ENCODE measurements at places on chromosomes 13 and 19.

DNA sequence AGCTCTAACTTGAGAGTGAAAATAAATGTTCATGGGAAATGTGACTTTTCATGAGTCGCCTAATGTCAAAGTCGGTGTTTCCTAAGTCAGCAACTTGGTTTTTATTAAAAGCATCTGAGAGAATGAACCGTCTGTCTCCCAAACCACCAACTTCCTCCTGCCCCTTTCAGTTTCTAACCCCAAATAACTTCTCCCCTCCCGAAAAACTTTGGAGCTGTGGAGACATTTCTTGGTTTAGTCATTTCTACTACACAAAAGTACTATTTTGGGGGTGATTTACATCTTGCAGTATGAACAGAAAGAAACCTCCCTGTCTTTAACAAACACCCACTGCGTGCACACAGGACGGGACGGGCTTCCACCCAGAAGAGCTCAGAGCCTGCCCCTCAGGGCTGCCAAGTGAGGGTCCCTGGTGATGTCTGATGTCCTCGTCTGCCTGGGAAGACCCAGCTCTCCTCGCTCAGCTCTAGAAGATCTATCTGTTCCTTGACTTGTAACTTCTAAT is 65.0 kb downstream of the RASA3 start:
- DNase-seq, result no peak

GRCh38 chr13:80979035-80979641 is 638.2 kb upstream of the SPRY2 start:
- no peak for DNase-seq

- DNase-seq, result no peak
These were observed 404.2 kb upstream of the SGCG start for GRCh38 chr13:22776394-22777186.

- DNase-seq, result no peak
These were observed 14.6 kb downstream of the GSX1 start for GRCh38 chr13:27806744-27807387.

DNA sequence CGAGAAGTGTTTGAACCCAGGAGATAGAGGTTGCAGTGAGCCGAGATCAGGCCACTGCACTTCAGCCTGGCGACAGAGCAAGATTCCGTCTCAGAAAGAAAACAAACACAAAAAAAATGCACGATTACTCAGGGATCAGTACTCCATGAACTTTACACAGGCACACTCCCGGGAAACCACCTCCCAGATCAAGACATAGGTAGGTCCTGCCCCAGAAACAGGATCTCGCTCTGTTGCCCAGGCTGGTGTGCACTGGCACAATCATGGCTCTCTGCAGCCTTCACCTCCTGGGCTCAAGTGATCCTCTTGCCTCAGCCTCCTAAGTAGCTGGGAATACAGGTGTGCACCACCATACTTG is 11.2 kb downstream of the VASP start:
- no peak for DNase-seq

GRCh38 chr13:100439247-100439970 is 149.2 kb downstream of the GGACT start:
- DNase-seq, result no peak

GRCh38 chr19:42288387-42288786 is 13.5 kb upstream of the PRR19 start:
- no peak for DNase-seq

- DNase-seq, result no peak
These were observed 617.2 kb downstream of the SLITRK5 start for GRCh38 chr13:88288326-88288725.

DNA sequence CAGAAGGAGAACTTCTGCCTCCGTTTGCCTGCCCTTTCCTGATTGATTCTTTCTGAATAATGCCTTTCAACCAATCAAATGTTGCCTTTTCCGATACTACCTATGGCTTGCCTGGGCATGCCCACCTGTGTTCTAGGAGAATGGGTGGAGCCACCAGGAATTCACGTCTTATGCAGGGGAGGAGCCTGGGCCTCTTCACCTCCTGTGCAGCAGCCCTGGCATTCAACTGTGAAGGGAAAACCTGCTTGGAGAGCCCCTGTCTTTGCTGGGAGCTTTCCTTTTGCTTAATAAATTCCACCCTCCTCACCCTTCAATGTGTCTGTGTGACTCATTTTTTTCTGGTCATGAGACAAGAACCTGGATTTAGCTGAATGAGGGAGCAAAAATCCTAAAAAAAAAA is 730.7 kb downstream of the UQCRFS1 start:
- DNase-seq, result no peak

DNA sequence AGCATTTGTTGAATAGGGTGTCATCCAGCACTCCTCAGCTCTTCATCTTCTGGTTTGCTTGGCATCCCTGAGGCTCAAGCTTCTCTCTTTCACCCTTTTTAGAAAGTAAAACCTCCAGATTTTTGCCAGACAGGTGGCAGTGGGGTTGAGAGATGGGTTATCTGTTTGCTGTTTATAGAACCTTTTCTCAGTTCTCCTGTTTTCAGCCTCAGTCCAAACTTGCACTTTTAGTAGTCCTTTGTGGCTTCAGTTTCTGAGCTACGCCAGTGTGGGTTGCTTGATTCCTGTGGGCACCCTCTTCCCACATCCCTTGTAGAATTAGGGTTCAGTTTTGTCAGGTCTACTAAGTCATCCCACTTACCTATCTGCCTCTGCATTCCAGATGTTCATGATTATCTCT is 147.9 kb downstream of the PAN3 start:
- no peak for DNase-seq

DNA sequence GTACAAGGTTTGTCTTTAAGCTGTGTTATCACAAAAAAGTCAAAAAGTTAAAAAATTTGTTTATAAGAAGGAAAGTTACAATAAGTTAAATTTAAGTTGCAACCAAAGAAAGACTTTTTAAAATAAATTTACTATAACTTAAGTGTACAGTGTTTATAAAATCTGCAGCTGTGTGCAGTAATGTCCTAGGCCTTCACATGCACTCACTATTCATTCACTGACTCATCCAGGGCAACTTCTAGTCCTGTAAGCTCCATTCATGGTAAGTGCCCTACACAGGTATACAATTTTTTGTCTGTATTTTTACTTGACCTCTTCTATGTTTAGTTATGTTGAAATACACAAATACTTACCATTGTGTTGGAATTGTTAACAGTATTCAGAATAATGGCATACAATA is 667.9 kb upstream of the SLITRK5 start:
- DNase-seq, result no peak

DNA sequence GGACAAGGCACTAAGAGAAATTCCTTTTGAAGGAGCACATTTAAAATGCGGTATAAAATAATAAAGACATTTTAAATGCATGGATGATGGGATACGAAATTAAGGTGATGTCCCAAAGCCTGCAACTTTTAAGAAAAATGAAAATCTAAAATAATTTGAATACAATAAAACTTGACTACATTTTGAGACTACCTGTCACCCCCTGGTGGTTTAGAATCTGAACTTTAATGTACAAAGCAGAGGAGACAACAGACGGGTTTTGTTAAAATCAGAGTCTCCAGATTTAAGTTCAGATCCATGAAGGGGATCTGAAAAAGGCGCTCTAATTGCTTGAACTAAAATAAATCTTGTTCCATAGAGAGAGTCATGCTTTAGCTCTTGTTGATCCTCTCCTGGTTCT is 1129.3 kb upstream of the PCDH20 start:
- no peak for DNase-seq

- DNase-seq, result no peak
These were observed 432.3 kb upstream of the TSHZ3 start for GRCh38 chr19:31781542-31781941.

GRCh38 chr19:47436712-47437401 is 17.5 kb upstream of the MEIS3 start:
- DNase-seq, result peak; percentile 68

- no peak for DNase-seq
These were observed 711 bp downstream of the FUT2 start for GRCh38 chr19:48696353-48697010.

DNA sequence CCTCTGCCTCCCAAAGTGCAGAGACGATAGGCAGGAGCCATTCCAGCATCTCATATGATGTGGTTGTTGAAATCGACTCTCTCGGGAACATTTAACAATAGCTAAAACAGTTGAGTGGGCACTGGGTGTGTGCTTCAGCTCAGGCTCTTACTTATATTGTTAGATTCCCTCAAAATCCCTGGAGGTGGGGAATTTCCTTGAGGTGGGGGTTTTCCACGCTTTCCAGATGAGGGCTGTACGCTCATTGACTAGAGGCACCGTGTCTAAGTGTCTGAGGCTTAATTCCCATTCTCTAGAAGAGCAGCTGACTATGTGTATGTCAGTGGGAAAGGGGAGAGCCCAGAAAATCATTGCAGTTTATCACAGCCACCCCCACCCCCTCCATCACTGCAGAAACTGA is 10.8 kb upstream of the GRAMD1A start:
- DNase-seq, result no peak

- peak; percentile 75 for DNase-seq
These were observed 874 bp downstream of the TRIM28 start for GRCh38 chr19:58544591-58545285.

DNA sequence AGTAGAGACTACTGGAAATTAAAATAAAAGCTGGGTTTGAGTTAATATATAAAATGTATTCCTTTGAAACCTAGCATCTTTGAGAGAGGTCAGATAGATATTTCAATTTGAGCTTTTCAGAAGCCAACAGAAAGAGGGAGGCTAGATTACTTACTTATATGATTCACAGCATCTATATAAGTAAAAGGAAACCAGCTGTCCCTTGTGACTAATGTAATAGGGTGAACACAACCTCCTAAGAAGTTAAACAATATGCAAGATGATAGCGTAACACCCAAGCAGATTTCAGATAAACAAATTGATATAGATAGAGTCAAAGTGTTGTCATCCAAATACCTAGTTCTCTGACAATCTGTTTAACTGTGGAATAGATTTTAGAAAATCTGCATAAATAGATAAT is 393.5 kb upstream of the GPC6 start:
- no peak for DNase-seq

GRCh38 chr19:37905946-37906868 is at the start of gene WDR87:
WDR87 (minus strand) TSS chr19:37906594; CDS start chr19:37898239, 8,355 bp downstream.
- DNase-seq, result peak; percentile 25

DNA sequence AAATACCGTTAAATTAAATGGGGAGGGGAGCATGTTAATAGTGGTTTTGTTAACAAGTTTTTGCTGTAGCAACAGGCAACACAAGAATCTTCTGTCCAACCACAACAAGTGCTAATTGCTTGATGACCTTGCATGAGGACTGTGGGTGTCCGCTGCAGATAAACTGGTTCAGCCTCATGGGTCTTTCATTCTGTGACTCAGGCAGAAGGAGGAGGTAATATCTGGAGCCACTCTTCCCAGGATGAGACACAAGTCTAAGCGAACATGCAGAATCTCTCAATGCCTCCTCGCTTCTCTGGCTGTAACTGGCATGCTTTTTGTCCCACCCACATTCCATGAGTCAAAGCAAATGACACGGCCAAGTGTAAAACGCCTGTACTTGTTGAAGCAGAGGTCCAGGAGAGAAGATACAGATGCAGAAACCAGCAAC is 56.6 kb upstream of the MYO16 start:
- no peak for DNase-seq

GRCh38 chr19:55451965-55452748 is 9.1 kb upstream of the SHISA7 start:
- no peak for DNase-seq

- no peak for DNase-seq
These were observed 1606.3 kb upstream of the MIR17HG start for GRCh38 chr13:89740994-89741685.

DNA sequence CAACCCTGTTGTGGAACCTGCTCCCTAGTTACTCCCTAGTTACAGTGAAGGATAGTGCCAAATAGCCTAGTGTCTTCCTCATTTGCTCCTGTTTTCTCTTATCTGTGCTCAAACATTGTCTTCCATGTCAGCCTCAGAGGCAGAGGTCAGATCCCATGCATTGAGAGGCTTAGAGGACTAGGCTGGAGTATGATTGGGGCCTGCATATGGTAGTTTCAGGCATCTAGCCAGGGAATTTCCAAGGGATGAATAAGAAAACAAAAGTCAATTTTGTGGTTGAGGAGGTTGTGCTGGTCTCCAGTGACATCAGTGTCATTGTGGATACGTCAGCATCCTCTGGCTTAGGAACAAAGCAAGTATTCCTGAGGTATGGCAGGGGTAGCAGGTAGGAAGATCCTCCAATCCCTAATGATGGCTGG is 9.4 kb downstream of the ZNF546 start:
- no peak for DNase-seq

DNA sequence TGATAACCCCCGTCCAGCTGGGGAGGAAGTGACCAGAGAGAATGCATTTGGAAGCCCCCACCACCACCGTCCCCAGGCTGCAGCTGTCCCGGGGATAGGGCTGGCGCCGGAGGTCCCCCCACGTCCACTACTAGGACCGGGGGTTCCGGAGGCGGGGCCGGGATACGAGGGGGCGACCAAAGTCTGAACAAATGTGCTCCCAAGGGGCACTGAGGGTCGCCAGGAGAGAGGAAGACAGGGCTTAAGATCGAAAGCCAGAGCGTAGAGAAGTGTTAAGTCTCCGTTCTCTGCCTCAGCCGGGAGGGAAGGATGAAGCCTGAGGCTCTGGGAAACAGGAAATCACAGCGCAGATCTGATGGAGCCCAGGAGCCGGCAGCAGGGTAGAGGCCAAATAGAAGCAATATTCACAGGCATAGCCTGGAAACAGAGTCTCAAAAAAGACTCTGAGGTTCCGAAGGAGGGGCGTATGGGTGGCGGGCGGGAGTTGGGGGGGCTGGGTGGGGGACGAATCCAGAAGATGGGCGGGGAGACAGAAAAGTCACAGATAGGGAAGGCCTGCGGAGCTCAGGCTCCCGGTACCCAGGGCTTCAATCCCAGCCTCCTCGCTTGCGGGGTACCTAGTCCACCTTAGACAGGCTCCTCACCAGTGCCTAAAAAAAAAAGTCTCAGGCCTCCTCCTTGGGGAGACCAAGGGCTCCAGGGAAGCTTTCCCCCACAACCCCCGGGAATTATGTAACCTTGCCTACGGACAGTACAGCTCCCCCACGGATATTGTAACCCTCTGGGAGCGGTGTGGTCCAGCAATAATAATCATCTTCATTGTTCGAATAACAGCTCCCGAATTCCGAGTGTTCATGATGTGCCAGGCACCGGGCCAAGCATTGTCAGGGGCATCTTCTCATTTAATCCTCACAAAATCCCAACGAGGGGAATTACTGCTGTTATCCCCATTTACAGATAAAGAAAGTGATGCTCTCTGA is 1.1 kb upstream of the ERF start:
- DNase-seq, result no peak

DNA sequence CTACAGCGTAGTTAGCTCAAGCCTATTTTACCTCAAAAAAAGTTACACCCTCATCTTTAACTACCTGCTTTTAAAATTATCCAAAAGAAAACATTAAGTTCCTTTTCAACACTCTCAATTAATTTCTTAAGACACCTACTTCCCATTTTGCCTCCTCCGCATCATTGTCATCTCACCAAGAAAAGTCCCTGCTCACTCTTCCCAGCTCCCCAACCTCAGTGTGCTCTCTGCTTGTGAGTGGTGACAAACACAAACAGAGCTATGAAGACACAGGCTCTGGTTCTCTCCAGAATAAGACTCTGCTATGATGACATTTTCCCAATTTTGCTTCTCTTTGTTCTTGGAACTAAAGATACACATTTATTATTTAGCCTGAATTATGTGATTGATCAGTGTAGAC is 385.1 kb upstream of the HTR2A start:
- no peak for DNase-seq
